ENCODE measurements at places on chromosomes 4 and X.

DNA sequence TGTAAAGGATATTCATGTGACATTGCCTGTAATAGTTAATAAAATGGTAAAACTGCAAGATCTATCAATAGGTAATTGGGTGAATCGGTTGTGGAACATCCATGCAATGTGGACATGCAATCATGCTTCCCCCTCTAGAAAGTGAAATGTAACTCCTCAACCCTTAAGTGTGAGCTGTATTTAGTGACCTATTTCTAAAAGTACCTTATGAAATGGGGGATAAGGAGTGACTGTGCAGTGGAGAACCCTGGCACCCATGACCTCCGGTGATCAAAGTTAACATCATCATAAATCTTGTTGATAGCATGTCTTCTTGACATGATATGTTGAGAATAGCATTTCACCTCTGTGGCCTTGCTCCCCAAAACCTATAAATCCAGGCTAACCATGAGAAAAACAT lies 53.6 kb upstream of the PPARGC1A start:
- DNase-seq: no peak

DNA sequence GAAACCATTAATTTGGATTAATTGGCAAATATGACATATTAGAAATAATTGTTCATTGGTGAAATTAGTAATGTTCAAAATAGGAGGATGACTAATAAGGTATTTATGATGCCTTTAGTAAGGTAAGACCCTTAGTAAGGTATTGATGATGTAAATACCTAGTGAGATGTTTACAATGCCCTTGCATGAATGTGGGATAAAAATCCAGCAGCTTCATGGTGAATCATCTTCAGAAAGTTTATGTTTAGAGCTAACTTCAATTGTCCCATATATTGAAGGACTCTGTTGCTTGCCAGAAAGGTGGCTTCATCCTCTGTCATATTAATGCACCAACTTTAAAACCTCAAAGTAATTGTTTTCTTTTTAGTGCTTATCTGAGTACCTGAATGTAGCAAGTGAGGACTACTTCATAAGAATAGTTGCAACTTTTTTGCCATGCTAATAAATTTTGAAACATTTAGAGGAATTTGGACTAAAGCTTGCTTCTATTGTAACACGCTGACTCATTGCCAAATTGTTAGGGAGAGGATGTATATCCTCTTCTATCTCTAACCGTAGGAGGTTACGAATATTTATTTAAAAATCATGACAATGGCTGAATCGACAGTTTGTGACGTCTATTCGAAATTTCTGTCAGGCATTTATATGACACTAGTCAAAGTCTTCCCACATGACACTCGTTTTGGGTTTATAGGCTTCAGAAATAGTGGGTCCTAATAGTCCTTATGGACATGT lies 174.1 kb upstream of the HS3ST1 start:
- no peak for DNase-seq

DNA sequence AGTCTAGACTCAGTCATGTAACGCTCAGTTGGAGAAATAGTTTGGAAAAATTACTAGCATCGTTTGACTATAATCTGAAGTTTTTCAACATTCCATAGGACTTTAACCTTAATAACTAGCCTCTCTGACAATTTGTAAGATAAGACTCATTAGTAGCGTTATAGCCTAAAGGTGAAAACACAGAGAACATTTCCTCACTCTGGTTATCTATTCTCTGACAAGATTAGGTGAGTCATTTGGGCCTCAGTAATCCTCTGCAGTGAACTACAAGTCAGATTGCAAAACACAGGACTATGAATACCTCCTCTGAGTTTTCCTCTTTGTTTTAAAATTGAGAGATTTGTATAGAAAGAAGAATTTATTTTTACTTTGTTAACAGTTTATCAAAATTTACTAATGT lies 31.8 kb upstream of the PDLIM5 start:
- no peak for DNase-seq

DNA sequence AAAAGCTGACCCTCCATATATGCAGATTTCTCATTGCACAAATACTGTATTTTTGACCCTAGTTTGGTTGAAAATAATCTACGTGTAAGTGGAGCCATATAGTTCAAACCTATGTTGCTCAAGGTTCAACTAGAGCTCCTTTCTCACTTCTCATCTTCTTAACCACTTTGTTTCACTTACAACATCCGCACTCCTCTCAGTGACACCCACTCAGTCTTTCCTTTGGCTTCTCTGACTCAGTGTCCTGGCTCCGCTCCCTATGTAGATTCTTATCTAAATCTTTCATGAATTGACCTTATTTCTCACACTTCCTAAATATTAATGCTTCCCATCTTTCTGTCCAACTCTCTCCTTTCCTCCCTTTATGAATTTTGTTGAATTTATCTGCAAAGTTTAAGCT lies 32.9 kb upstream of the DKK2 start:
- DNase-seq: no peak

- DNase-seq: no peak
These were observed 21.1 kb downstream of the FLNA start for GRCh38 chrX:154353172-154353843.

DNA sequence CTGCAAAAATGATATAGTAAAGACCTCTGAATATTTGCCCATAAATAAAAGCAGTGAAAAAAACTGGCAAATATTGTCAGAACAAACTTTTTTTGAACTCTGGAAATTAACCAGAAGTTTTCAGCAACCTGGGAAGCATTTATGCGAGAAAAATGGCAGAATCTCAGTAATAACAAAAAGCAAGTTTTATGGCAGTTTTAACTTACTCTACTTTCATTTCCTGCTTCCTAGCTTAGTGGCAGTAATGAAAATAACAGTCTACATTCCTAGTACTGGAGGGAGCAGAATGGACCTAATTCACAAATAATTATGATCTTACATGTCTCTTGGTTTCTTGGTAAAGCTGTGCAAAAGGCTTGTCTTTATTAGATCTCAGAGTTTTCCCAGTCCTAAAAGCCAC lies 460.1 kb downstream of the NAF1 start:
- no peak for DNase-seq

GRCh38 chrX:20265221-20265725 lies 1.4 kb downstream of the RPS6KA3 start:
- DNase-seq: peak; percentile 55

GRCh38 chr4:103105558-103106356 lies 6.1 kb upstream of the BDH2 start:
- DNase-seq: no peak

- DNase-seq: no peak
These were observed 20.2 kb upstream of the CTSO start for GRCh38 chr4:155973639-155974475.

GRCh38 chr4:85929961-85930665 lies 429.7 kb downstream of the MAPK10 start:
- peak; percentile 62 for DNase-seq

- DNase-seq: no peak
These were observed 15.5 kb upstream of the TBC1D14 start for GRCh38 chr4:6894086-6894478.

DNA sequence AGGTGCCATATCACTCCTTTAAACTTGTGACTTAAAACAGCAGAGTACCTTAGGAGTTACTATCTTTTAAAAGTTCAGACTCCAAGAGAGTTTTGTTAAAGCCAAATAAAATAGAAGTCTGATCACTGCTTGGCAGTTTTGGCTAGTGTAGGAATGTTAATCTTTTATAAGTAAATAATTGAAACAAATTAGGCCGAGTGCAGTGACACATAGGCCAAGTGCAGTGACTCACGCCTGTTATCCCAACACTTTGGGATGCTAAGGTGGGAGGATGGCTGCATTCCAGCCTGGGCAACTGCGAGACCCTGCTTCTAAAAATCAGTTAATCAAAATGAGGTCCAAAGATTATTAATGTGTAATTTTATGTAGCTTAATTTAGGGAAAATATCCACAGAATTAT lies 37.2 kb downstream of the WDR44 start:
- no peak for DNase-seq

DNA sequence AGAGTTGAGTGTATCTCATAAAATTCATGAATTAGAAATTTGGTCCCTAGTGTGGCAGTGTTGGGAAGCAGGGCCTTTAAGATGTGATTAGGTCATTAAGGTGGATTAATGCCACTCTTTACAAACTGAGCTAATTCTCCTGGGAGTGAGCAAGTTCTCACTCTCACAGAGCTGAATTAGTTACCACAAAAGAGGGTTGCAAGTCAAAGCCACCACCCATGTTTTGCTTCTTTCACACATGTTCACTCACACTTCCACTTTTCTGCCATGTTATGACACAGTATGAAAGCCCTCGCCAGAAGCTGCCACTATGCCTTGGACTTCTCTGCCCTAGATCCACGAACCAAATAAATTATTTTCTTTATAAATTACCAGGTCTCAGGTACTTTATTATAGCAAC lies 332.1 kb downstream of the ARAP2 start:
- DNase-seq: no peak

GRCh38 chr4:1305261-1305711 lies 15.6 kb downstream of the MAEA start:
- peak; percentile 41 for DNase-seq

DNA sequence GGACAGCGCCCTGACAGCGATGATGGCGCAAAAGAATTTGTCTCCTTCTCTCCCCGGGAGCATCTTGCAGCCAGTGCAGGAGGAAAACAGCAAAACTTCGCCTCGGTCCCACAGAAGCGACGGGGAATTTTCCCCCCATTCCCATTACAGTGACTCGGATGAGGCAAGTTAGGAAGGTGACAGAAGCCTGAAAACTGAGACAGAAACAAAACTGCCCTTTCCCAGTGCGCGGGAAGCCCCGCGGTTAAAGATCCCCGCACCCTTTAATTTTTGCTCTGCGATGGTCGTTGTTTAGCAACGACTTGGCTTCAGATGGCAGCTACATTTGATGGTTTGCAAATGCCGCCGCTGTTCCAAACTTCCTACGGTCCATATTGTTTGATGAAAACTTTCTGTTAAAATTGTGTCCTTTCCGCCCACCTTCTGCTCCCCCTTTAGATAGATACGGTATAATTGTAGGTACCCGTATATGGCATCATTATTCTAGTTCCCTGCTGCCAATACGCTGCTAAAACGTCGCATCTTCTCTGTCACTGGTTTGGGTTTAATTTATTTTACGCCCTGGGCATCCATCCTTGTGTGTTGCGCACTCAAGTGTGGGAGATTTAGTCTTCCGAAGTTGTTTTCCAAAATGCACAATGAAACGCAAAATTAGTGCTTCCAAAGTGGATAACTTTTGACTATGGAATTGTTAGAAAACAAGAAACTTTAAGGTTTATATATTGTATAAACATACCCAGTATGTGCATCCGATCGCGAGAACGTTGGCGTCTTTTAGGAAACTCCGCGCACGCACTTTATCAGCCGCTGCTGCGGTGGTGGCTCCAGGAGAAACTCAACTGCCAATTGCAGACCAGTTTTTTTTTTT lies 1.5 kb downstream of the ATOH1 start:
- DNase-seq: no peak

DNA sequence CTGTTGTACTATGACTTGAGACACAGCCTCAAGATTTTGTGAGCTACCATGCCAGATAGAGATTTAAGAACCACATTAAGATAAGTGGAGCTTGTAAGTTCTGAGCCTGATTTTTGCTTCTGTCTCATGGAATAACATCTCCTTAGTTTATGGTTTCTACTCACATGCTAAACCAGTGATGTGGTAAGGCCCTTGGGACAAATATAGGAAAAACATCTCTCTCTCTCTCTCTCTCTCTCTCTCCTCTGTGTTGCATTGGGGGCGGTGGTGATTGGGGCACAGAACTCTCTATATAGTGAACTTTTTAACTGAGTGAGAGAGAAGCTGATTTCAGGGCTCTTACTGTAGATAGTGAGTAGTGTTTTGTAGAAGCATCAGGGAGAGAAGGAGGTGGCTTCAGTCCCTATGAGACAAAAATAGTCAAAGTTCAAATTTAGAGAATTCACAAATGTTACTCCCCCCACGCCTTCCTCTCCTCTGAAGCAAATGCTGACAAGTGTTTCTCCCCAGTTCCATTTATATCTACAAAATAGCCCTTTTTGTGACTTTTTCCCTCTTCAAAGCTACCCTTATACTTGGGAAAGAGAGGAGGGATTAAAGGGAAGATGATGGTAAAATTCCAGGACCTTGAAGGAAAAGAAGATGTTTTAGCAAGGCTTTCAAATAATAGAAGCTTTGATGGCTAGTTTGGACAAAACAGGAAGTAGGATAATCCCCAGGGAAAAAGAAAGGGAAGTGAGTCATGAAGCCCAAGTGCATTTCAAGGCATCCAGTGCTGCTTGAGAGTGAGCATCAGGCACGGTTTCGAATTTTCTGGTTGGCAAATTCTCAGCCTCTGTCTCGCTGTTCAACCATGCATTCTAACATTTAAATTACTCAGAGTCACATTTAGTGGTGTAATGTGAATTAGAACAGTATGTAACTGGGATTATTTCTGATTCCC lies 134.3 kb upstream of the AP1S2 start:
- DNase-seq: no peak

DNA sequence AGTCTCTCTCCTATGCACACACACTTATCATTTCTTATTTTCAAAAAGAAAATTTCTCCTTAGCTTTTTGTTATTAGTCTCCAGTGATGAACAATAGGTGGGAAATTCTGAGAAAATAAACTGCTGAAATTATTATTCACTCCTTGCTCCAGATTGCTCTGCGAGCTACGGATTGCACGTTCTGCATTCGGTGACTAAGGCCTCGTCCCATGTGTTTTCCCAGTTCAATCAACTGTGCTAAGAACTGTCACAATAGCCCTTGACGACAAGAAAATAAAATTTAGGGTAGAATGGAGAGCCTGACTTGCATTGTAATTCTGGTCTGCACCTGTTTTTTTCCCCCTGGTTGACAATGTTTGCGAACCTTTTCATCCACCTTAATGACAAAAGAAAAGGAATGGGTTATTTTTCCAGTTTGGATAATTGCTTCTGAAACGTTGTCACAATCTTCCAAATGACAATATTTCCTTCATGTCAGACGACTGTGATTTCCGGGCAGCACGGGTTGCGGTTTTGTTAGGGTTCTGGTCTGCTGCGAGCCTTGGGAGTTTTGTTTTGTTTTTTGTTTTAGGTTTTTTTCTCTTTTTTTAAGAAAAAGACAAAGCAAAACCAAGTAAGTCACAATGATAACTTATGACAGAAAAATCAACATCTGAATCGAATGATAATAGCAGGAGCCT lies 124.5 kb upstream of the NOCT start:
- no peak for DNase-seq

DNA sequence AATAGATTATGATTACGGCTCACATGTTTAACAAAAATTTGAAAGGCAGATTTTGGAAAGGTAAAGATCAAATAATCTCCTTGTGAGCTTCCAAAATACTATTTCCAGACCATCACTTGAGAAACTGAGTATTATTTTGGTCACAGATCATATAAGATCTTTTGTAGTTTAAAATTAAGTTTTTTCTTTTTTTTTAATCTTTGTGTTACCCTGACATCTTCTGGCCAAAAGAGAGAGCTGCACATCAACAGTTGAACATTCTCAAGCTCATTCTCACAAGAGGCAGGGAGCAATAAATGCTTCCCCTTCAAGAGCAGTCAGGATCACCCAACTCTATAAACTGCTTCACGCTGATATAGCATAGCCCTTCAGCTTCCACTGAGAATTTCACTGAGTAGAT lies 15.9 kb downstream of the TMEM192 start:
- DNase-seq: no peak

DNA sequence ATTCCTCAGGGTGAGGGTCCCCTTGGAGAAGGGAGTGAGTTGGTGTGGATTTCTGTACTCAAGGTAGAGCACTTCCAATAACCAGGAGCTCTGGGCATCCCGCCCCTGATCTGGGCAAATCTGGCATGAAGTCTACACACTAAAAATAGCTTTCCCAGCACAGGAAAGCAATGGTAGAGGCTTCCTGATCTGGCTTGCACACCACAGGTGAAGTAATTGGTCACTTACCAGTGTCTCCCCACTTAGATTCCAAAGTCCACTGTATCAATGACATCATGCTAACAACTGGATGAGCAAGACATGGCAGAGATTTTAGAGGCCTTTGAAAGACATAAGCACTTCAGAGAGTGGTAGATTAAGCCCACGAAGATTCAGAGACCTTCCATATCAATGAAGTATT lies 17.8 kb upstream of the IDS start:
- DNase-seq: no peak

Data from right lobe of liver (tissue), 6 donors.